T-helper 17 cell (primary cell): ENCODE measurements at places on chromosomes 13 and 19. TPM values are rescaled to one million over a fixed set of nuclear protein-coding genes. Genes with fewer than 3 reads are reported as not detected.

GRCh38 chr19:58498316-58499020 lies 13.3 kb downstream of the SLC27A5 start:
- DNase-seq = no peak

GRCh38 chr13:98947925-98948324 lies 29.9 kb downstream of the DOCK9 start:
- no peak for DNase-seq

DNA sequence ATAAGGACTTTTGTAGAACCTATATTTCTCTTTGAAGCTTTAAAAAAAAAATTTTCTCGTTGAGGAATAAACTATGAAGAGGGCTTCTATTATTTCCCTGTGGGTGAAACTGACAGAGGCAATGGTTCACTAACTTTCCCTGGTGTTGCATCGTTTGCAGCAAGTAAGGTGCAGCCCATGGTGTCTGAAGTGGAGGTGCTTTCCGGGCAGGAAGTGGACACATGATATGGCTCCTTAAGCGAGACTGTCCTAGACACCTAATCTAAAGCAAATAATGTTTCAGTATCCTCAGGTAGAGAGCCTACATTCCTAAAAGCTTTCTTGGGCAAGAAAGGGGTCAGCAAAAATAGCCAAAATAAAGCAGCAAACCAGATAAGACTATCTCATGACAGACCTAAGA lies 437.6 kb upstream of the ARGLU1 start:
- DNase-seq = no peak

GRCh38 chr19:16066611-16067104 lies 9.6 kb upstream of the TPM4 start:
- no peak for DNase-seq

DNA sequence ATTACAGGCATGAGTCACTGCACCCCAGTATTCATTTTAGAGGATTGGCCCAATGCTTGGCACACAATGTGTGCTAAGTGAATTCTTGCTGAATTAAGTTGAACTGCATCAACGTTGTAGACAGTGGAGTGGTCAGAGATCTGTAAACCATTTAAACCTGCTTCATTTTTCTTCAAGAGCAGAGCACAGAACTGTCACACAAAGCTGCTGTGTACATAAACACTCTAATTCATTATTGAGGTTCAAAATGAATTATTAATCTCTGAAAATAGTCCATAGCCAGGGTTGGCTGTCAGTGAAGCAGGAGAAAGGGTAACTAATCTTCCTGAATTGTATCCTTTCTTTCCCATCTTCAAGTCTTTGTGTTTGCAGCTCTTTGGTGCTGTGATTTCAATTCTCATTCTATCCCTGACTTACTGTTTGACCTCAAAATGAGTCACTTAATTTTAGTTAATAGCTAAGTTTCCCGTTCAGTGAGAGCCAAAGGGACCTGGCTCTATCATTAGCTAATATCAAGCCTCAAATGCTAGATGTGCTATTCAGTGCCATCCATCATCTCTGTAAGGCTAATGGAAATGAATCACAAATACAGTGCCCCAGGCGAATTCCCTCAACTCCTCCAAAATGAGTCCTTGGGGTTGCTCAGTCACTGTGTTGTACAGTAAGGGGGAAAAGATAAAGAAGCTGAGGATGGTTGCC lies 77.0 kb upstream of the TSC22D1 start:
- DNase-seq = no peak

GRCh38 chr19:2867025-2867991 lies at the start of gene ZNF556:
TSS of gene ZNF556 (plus strand) at chr19:2867335. CDS start at chr19:2867422, 87 bp downstream.
- DNase-seq = no peak

DNA sequence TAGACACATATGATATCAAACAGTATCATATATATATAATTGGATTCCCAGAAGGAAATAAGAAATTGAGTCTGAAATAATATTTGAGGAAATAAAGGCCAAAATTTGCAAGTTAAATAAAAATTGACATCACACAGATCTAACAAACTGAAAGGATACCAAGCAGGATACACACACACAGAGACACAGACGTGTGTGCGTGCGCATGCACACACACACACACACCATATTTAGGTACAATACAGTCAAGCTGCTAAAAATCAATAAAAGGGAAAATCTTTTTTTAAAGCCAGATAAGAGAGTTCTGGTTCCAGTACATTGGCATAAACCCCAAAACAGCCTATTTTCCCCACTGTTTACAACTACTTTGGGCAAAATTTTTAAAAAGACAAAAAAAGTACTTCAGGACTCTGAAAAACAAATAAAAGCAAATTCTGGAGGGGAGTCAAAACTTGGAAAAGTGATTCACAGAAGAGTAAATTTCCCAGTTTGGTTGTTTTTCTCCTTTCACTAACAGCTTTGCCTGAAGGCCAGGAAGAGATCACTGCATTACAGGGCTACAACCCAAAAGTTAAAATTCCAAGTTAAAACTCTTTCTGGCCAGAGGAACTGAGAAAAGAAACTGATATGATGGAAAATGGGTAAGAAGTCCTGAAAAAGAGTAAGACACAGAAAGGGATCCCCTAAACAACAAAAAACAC lies 16.2 kb downstream of the MYCBP2 start:
- DNase-seq = no peak

GRCh38 chr13:109146912-109147647 lies 517.7 kb downstream of the MYO16 start:
- DNase-seq = no peak

DNA sequence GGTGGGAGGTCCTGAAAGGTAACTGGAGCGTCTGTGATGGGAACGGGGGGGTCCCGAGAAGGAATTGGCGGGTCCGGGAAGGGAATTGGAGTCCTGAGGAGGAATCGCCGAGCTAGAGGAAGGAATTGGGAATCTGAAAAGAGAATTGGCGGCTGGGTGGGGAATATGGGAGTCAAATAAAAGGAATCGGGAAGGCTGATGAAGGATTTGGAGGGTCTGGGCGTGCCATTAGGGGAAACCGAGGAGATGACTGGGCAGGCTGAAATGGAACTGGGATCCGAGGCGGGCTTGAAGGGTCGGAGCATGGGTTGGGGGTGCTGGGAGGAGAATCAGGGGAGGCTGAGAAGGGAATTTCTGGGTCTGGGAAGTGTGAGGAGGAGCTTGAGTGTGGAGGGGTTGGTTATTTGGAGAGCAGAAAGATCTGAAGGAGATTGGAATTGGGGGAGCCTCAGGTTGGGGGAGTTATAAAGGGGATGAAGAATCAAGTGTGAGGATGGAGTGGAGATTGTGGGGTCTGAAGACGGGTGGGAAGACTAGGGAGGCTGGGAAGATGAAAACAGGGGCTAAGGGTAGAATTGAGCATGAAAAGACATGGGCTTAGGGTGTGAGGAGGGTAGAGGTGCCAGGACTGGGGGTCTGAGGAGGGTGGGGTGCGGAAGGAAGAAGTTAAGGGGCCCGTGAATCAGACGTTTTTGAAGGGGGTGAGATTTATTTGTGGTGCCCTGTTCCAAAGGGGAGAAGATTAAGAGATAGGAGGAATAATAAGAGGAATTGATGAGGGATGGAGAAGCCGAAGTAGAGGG lies 718 bp downstream of the ACTN4 start:
- no peak for DNase-seq

GRCh38 chr13:101626925-101627555 lies 174.6 kb downstream of the ITGBL1 start:
- DNase-seq = no peak

The CEACAM7 gene
- total RNA-seq = not detected

DNA sequence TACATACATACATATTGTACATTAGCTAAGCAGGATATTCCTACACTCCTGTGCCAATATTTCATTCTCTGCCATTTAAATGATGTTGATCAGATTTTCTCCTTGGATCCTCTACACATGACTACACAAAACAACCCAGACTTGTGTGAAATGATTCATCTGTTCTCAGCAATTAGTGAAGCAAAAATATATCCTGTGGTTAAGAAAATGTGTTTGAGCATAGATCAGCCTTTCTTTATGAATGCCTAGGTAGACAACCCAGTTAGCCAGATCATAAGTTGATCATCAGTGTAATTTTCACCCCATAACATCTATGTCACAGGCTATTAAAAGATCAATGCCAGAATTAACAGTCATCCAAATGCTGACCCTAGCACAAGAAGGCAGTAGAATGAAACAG lies 275.2 kb upstream of the EDNRB start:
- DNase-seq = no peak

DNA sequence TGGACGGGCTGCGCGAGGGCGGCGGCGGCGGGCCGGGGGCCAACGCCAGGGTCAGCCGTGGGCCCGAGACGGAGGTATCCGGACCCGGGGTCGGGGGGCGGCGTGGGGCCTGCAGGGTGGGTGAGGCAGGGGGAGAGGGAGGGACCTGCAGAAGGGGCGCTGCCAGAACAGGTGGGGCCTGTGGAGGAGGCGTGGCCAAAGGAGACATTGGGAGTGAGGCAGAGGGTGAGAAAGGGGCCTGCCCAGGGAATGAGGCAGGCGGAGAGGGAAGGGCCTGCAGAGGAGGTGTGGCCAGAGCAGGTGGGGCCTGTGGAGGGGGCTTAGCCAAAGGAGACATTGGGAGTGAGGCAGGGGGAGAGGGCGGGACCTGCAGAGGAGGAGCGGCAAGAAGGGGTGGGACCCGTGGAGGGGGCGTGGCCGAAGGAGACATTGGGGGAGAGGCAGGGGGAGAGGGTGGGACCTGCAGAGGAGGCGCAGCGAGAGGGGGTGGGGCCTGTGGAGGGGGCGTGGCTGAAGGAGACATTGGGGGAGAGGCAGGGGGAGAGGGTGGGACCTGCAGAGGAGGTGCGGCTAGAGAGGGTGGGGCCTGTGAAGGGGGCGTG lies 4.2 kb downstream of the PRR36 start:
- DNase-seq = no peak

The CLPTM1 gene
- total RNA-seq = 76.7 TPM

The CD37 gene
- 373 TPM for total RNA-seq

DNA sequence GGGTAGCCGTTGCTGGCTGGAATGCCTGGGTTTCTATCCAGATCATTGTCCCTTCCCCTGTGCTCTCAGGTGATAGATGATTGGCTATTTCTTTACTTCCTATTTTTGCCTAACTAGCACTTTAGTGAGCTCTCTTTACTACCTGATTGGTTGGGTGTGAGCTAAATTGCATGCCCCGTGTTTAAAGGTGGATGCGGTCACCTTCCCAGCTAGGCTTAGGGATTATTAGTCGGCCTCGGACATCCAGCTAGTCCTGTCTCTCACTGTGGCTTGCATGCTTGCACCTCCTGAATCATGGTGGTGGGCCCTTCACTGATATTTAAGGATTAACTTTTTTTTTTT lies 10.1 kb downstream of the TTYH1 start:
- DNase-seq = no peak

- no peak for DNase-seq
These were observed 2.8 kb upstream of the LIN7B start for GRCh38 chr19:49111218-49111998.

DNA sequence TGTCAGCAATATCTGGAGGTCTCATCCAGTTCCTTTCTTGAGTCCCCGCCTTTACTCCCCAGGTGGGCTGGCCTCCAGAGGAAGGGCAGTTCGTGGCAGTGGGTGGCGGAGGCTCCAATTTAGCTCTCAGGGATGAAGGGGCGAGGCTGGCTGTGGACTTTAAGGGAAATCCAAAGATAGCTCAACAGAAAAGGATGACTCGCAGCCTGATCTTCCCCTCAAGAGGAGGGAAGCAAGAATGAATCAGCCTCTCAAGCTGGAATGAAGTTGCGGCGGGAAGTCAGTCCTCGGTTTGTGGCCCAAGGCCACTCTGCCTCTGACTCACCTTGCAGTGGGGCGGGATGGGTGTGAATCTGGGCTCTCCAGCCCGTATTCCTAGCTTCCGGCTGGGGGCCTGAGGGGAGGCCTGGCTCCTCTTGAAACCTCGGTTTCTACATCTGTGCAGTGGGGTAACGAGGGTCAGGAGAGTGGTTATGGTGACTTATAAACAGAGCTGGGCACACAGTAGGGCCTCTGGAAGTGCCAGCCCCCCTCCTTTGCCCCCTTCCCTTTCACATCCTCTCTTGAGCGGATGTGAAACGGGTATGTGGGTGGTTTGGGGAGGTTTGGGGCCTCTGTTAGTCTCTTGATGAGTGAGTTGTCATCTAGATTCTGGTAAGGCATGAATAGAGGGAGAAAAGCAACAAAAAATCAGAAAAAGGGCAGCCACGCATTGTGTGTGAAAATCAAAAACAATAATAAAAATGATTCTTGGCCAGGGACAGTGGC lies 10.5 kb upstream of the SMG9 start:
- DNase-seq = peak; percentile 41

DNA sequence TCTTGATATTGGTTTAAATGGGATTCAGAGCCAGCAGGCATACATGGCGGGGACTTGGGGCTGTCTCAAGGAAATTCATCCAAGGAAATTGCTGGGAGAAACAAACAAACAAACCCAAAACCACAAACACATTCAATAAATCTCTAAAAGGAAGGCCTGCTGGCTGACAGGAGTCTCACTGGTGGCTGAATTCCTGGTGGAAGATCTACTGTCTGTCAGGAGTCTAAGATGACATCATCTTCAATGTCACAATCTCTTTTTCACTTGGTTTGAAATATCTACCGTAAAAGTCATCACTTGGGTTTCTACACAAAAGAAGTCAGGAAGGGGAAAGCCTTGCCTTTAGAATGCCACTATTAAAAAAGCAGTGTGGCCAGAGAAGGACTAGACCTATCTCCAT lies 87.9 kb downstream of the KLF5 start:
- DNase-seq = no peak

DNA sequence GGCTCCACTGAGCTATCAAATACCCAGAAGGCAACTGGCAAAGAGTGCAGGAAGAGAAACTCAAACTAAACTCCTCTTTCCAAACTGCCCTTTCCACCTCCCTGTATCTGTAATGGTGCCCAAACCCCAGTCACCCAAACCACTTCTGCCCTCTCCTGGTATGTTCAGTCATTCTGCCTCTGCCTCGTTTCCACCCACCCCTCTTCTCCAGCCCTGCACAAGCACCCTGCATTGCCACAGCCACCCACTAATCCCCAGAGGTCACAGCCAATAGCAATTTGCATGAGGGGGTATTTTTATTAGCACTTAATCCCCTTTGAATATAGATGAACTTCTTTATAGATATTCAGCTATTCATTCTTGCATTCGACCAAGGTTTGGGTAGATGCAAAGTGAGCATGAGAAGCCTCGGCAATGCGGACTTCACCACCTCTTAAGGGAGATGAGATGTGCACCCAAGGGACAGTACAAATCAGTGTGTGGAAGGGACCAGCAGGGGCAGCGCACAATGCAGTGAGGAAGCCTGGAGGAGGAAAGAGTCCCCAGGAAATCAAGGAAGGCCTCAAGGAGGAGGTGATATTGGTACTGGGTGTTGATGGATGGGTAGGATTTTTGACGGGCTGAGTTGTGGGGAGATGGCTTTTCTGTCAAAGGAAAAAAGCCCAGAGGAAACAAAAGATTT lies 12.4 kb downstream of the TMEM272 start:
- DNase-seq = peak; percentile 41

DNA sequence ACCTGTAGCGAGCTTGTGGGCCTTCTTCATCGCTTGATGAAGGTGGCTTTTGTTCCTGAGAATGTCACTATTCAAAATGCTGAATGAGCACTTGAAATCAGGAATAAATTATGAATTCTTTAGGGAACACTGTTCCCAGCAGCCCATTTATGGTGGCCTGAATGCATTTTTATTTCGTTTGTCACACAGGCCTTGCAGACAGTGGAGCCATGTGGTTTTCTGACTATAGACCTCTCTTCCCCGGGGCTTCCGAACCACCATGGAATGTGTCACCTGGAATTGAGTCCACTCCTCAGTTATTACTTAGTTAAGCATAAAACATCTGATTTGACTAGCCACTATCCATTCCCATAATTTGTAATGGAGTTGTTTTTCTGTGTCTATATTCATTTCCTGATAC lies 396.9 kb downstream of the IRS2 start:
- DNase-seq = no peak

GRCh38 chr13:113579686-113580085 lies 4.9 kb upstream of the TFDP1 start:
- DNase-seq = no peak

The FFAR2 gene
- 0.16 TPM for total RNA-seq
